Skin of body (tissue), 3 donors: ENCODE measurements at places on chromosomes 2 and 18. TPM values are rescaled to one million over a fixed set of nuclear protein-coding genes. Genes with fewer than 3 reads are reported as not detected.

The IL36G gene
- total RNA-seq, result 4.4 TPM

The FSHR gene
- not detected for total RNA-seq

The ANKRD62 gene
- not detected for total RNA-seq

The SPP2 gene
- not detected for total RNA-seq

The C2orf72 gene
- total RNA-seq, result 0.39 TPM

The SKA1 gene
- 4.1 TPM for total RNA-seq

The EPAS1 gene
- total RNA-seq, result 31.5 TPM

The ASIC4 gene
- total RNA-seq, result 0.49 TPM

The ACADL gene
- total RNA-seq, result 3.6 TPM

The AQP12A gene
- total RNA-seq, result not detected

The HOXD10 gene
- 1.8 TPM for total RNA-seq

The UGP2 gene
- total RNA-seq, result 195 TPM

The LYPD1 gene
- 0.99 TPM for total RNA-seq

The SERPINB11 gene
- total RNA-seq, result not detected

The FAM228A gene
- 0.69 TPM for total RNA-seq

The AGPS gene
- total RNA-seq, result 29.6 TPM

The POTEI gene
- total RNA-seq, result 0.10 TPM

The QPCT gene
- total RNA-seq, result 33.8 TPM

The PRKAG3 gene
- total RNA-seq, result 2.5 TPM

The EMILIN1 gene
- total RNA-seq, result 66.1 TPM

GRCh38 chr2:43143756-43144155 is 82.7 kb downstream of the ZFP36L2 start:
- DNase-seq, result no peak

DNA sequence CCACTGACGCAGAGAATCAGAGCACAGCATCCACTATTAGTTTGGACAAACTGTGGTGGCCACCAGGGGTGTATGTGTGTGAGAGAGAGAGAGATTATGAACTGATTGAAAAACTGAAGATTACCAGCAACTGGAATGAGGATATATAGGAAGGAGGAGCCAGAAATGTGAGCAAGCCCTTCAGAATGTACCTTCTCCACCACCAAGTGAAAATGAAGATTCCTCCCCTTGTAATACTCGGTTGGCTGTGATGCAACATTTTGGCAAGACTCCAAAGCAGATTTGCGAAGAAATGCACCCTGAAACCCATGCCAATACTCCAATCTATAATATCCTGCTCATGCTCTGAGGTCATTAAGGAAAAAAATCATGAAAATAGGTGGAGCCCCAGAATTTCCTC is 121.2 kb upstream of the SLC35G4 start:
- DNase-seq, result no peak

- DNase-seq, result no peak
Observed at GRCh38 chr2:230011617-230012016, 57.1 kb downstream of the SLC16A14 start.

DNA sequence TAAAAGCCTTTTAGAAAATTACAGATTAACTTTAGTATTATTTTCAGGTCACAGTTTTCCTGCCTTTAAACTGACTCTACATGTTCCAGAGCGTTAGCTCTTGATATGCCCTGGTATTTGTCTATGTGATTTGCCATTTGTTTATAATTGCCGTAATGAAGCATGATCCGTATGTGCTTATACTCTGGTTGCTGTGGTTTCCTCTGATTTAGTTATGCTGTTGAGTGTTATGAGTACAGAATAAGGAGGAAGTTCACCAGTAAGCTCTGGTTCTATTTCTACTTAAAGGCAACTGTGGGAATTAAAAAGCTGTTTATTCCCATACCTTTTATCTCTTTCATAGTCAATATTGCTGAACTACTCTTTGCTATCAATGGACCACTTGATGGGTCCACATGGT is 123.5 kb downstream of the OSBPL6 start:
- no peak for DNase-seq

DNA sequence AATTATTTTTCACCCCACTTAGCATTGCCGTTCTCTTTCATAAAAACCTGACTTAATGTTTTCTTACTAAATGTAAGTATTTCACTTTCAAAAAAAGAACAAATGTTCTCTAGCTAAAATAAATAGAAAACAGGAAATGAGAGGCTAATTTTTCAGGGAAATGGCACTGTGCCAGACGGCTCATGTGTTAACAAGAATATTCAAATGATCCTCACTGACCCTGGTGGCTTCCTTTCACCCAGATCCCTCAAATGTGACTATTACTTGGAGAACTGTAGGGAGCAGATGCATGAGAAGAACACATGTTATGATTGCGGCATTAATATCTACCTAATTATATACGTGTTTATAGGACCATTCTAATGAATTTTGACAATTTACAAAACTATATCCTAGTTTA is 827.7 kb downstream of the SOCS6 start:
- peak; percentile 1 for DNase-seq

GRCh38 chr2:42128721-42129486 is 40.2 kb upstream of the EML4 start:
- peak; percentile 47 for DNase-seq

DNA sequence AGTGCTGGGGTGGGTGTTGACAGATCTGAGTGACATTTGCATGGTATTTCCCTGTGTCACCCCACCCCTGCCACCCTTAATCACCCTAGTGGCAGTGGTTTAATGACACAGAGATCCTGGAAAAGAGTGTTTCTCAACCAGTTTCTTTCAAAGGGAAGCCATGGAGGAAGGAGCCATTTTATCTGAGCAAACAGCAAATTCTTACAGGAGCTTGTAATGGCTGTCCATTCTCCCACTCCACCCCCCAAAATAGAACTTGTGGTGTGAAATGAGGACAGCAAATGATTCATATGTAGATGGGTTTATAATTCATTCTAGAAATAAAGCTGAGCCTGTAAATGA is 51.5 kb downstream of the CDC42EP3 start:
- no peak for DNase-seq

GRCh38 chr18:28390022-28390421 is 213.1 kb upstream of the CDH2 start:
- no peak for DNase-seq

DNA sequence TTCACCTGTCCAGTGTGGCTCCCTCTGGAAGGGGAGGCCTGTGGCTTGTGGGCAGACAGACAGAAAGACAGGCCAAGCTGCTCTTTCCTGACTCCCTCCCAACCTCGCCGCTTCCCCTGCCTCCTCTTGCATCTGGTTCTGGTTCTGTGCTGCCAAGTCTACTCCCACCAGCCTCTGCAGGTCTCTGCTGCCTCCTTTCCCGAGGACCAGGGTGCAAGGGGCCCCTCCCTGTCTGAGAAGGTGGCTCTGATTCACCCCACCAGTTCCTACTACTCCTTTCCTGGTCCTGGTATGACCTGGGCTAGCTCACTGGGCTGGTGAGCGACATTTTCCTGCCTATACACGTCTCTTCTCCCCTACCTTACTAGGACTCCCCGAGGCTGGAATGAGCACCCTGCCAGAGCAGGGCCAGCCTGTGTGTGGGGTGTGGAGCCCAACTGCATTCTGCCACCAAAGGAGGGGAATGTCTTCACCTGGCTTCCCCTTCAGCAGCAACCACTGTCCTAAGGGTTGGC is 238.5 kb downstream of the CELF4 start:
- no peak for DNase-seq

GRCh38 chr2:187198136-187198535 is 249.9 kb downstream of the CALCRL start:
- no peak for DNase-seq

GRCh38 chr2:189337656-189338055 is 103.6 kb upstream of the WDR75 start:
- DNase-seq, result peak; percentile 94

DNA sequence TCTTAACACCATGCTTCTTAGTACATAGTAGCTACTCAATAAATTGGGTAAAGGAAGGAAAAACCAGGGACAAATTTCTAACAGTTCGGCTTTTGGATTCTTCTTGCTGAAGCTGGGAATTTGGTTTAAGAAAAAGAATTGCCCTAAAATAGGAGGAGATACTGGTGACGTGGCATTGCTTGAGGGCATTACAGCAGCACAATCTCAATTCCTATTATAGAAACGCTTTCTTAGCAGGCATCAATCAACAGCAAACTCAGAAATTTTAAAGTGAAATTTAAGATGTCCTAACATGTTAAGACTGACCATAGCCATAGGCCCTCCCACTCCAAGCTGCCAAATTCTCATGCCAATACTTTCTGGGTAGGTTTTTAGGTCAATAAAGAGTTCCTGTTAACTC is 169.5 kb downstream of the SRBD1 start:
- no peak for DNase-seq

GRCh38 chr18:42030586-42031182 is 75.7 kb downstream of the PIK3C3 start:
- no peak for DNase-seq

DNA sequence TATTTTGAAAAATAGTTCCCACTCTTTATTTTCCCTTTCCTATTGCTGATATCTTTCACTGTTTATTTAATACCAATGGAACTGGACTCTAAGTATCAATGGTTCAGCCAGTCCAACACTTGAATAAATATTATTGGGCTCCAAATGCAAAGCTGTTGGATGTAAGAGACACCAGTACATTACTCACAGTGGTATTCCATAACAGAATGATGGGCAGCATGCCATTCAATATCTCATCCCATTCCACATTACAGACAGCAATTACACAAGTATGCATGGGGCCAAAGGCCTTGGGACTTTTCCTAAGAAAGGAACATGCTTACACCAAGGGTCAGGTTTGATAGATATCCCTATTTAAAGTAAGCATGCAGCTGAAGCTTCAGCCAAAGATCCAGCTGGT is 231.9 kb downstream of the RND3 start:
- peak; percentile 11 for DNase-seq

GRCh38 chr2:230348787-230349186 is 21.8 kb downstream of the SP140L start:
- DNase-seq, result no peak

- DNase-seq, result no peak
Observed at GRCh38 chr2:85429213-85429923, 10.9 kb downstream of the SH2D6 start.

- no peak for DNase-seq
Observed at GRCh38 chr18:26350961-26351360, 124.7 kb downstream of the TAF4B start.

DNA sequence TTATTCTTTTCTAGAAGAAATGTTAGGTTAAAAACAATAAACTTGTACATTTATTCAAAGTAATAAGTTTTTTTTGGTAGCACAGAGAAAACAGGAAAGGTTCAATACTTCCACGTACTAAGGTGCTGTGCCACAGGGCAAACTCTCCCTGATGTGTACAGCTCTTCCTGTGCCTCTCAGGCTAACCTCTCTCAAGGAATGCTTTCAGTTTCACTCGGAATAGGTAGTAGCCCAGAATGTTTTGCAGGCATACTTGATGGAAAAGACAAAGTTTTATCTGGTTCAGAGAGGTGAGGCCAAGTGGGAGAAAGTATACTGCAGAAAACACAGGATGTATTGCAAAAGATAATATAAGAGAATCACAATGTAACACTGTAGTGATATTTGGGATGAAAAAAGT is 171.0 kb upstream of the ZFP36L2 start:
- DNase-seq, result no peak

GRCh38 chr2:46982351-46983064 is 66.9 kb upstream of the MCFD2 start:
- no peak for DNase-seq

DNA sequence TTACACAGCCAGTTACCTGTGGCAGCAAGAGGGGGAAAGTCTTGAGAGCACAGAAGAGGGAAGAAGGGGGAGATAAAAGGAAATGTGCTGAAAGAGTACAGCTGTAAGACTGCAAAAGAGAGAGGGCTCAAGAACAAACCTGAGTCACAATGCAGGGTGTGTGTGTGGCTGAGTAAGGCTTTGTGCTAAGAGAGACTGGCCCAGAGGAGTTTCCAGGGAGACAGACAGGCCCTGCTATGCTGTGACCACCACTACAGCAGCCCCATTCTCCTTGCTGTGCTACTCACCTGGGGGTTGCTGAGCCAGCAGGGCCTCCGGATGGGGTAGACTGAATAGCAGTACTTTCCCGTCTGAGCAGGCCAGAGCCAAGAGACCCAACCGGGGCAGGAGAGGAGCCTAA is 12.4 kb upstream of the MPV17 start:
- no peak for DNase-seq

DNA sequence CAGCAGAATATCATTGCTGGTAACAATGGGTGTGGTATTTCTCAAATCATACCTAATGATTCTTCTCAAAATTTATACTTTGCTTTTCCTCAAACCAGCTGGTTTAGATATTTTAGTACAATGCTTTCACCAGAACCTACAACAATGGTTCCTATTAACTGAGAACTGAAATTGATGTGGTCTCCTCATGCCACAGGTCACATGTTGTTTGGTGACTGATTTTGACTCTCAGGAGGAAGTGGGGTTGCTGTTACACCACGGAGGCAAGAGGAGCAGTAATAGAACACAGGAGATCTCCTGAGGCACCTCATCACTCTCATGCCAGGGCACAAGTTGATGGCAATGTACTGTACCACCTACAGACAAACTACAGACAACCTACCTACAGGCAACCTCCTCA is 3.0 kb upstream of the CEP68 start:
- no peak for DNase-seq

- DNase-seq, result no peak
Observed at GRCh38 chr2:40367652-40368051, 84.2 kb downstream of the SLC8A1 start.

DNA sequence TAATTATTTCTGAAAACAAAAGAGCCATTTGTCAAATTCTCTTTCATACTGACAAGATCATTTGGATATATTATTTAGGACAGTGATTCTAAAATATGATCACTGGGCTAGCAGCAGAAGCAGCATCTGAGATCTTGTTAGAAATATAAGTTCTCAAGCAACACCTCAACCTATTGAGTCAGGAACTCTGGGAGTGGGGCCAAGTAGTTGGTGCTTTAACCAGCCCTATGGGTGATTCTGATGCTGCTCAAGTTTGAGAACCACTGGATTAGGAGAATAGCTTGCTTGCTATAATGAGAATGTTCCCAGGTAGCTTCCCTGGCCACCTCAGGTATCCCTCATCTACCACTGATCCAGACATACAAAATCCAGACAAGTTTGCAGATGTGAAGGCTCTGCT is 466.9 kb upstream of the CELF4 start:
- no peak for DNase-seq

DNA sequence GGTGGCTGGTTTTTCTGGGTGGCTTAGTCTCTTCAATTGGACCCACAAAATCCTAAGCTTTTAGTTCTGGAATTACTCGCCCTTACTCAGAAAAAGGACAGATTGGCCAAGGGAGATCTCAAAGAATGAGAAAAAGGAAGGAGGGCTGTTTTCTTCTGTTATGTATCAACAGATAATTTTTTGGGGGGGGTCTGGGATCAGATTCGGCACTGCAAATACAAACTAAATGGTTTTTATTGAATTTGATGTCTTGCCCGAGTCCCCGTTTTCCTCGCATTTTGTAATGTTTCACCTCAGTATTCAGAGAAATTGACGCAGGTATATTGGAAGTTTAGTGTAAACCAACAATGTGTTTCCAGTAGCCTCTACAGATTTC is 762 bp downstream of the YIPF4 start:
- no peak for DNase-seq
